Activated T-cell treated with anti-CD3 and anti-CD28 coated beads, Interleukin-2, amount 50 U/mL, for 72 hours (primary cell): ENCODE measurements at places on chromosomes 2 and 18. TPM values are rescaled to one million over a fixed set of nuclear protein-coding genes. Genes with fewer than 3 reads are reported as not detected.

- no peak for DNase-seq
- no peak overlapping the region for H3K4me3 ChIP-seq
- no peak overlapping the region for H3K27ac ChIP-seq
- no peaks in the 10 kb centered on the region for H3K36me3 ChIP-seq
Measured at GRCh38 chr18:23170137-23170536, 34.9 kb downstream of the CABLES1 start.

- H3K36me3 ChIP-seq: no peaks in the 10 kb centered on the region
- no peak for DNase-seq
- no peaks in the 10 kb centered on the region for H3K27me3 ChIP-seq
Measured at GRCh38 chr2:160384791-160385190, 108.8 kb downstream of the RBMS1 start.

The COBLL1 gene
- 0.58 TPM for total RNA-seq

DNA sequence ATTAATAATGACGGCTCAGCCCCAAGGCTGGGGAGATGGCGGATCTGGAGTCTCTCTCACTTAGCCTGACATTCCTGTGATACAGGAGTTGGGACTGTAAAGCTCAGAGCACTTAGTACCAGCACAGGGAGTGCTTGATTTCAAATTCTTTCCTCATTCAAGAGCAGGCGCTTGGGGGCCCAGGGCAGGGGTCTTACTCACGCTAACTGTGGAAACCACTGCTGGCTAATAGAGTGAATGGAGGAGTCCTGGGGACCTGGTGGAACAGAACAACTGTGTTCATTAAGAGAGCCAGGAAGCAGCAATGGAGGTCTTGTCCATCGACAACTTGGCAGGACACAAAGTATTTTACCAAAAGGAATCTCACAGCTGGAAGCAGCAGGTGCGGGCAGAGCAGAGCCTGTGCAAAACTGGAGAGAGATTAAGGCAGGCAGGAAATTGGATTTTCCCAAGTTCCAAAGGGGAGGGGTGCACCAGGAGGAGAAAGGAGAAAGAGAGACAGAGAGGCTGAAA is 358.9 kb downstream of the TNS1 start:
- H3K27me3 ChIP-seq: no peaks in the 10 kb centered on the region
- H3K4me1 ChIP-seq: no peaks in the 10 kb centered on the region
- no peak overlapping the region for H3K4me3 ChIP-seq
- DNase-seq: no peak
- H3K27ac ChIP-seq: no peak overlapping the region

DNA sequence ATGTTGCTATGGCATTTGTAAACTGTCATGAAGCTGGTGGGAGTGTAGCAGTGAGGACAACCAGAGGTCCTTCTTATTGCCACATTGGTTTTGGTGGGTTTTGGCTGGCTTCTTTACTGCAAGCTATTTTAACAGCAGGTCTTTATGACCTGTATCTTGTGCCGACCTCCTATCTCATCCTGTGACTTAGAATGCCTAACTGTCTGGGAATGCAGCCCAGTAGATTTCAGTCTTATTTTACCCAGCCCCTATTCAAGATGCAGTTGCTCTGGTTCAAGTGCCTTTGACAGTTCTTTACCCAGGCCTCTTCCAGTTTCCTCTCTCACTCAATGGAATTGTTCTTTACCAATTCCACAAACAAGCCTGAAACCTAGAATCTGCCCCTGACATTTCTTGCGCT is 145.1 kb downstream of the KCNE4 start:
- DNase-seq: no peak
- H3K4me1 ChIP-seq: no peaks in the 10 kb centered on the region
- H3K4me3 ChIP-seq: no peak overlapping the region
- H3K27ac ChIP-seq: no peak overlapping the region
- H3K36me3 ChIP-seq: no peaks in the 10 kb centered on the region
- H3K27me3 ChIP-seq: no peaks in the 10 kb centered on the region

GRCh38 chr18:78736015-78736690 is 243.5 kb upstream of the SALL3 start:
- DNase-seq: no peak
- no peak overlapping the region for H3K27ac ChIP-seq
- H3K36me3 ChIP-seq: no peaks in the 10 kb centered on the region
- H3K4me3 ChIP-seq: no peak overlapping the region

DNA sequence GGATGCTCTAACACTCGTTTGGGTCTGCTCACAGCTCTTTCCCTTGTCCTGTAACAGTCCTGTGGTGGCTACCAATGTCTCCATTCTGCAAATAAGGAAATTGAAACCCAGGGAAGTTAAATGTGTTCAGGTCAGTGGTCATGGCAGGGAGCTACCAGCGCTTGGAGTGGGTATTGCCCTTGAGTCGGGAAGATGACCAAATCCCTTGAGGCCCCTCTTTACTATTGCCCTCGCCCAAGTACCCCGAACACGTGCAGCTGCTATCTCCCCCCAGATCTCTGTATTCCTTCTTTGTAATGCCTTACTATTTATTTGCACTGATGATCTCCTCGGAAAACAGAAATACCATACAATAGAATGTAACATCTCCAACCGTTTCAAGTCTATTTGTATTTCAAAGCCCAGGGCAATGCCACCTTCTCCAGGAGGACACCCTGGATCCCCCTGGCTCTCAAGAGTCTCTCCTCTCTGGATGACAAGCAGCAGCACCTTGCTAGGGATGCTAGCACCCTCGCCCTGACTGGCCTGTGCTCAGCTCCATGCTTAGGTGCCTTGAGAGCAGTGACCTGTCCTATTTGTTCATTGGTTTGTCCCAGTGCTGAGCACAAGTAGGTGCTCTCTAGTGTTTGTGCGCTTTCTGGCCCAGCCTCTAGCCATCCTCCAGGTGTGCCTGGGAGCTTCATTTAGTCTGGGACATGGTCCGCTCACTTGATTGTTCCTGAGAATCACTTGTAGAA is 15.1 kb downstream of the DYSF start:
- H3K4me3 ChIP-seq: no peak overlapping the region
- H3K4me1 ChIP-seq: no peaks in the 10 kb centered on the region
- H3K27me3 ChIP-seq: peaks cover 43% of the 10 kb centered on the region
- H3K27ac ChIP-seq: no peak overlapping the region
- no peaks in the 10 kb centered on the region for H3K36me3 ChIP-seq

The POMC gene
- total RNA-seq: 8.0 TPM

DNA sequence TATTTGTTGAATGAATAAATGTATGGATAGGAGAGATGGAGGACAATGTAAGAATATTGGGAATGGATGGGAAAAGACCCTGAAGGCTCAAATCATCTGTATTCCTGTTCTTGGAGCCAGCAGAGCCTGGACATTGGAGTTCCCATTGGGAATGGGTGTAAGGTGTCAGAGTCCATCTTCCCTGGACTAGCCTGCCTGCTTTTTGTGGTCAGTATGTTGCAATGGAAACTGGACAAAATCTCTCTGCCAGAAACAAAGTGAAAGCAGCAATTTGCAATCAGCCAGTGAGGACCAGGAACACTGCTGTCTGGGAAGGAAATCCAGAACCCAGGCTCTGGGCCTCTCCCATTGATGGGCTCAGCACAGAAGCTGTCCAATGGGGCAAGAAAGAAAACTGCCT is 83.5 kb upstream of the SKOR2 start:
- no peak overlapping the region for H3K27ac ChIP-seq
- no peak for DNase-seq
- no peaks in the 10 kb centered on the region for H3K4me1 ChIP-seq
- no peaks in the 10 kb centered on the region for H3K36me3 ChIP-seq
- peaks cover 39% of the 10 kb centered on the region for H3K27me3 ChIP-seq
- no peak overlapping the region for H3K4me3 ChIP-seq

- no peaks in the 10 kb centered on the region for H3K36me3 ChIP-seq
- no peaks in the 10 kb centered on the region for H3K27me3 ChIP-seq
- H3K4me3 ChIP-seq: no peak overlapping the region
- no peaks in the 10 kb centered on the region for H3K4me1 ChIP-seq
Measured at GRCh38 chr2:138125306-138126288, 161.3 kb downstream of the HNMT start.

The GALNT14 gene
- 0.81 TPM for total RNA-seq
